ENCODE measurements at places on chromosomes 13 and 19.

- DNase-seq: no peak
These were observed 27.8 kb downstream of the ERCC5 start for GRCh38 chr13:102873653-102874052.

GRCh38 chr19:58380662-58381459, at the start of gene ZNF837:
Gene ZNF837 (minus strand): TSS chr19:58381030. CDS start chr19:58369332, 11,698 bp downstream.
- DNase-seq: peak; percentile 94

- no peak for DNase-seq
These were observed 5.0 kb upstream of the DNAAF3 start for GRCh38 chr19:55171440-55171839.

GRCh38 chr19:30784850-30785457, 412.8 kb downstream of the ZNF536 start:
- peak; percentile 50 for DNase-seq

DNA sequence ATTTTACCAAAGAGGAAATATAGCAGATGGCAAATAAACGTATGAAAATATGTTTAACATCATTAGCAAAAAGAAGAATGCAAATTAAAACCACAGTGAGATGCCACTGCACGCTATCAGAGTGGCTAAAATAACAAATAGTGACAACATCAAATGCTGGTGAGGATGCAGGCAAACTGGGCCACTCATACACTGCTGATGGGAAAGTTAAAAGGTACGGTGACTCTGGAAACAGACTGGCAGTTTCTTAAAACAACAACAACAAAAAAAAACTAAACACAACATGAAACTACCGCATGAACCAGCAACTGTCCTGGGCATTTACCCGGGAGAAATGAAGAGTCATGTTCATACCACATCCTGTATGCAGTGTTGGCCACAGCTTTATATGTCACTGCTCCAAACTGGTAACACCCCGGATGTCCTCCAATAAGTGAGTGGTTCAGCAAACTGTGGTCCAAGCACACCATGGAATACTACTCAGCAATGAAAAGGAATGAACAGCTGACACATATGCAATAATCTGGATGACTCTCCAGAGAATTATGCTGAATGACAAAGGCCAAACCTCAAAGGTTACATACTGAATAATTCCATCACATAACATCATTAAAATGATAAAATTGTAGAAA, 22.3 kb downstream of the EPS15L1 start:
- DNase-seq: no peak

GRCh38 chr19:1663852-1664251, 11.4 kb upstream of the TCF3 start:
- DNase-seq: no peak

- no peak for DNase-seq
These were observed 5.9 kb downstream of the CACNG7 start for GRCh38 chr19:53915000-53915399.

DNA sequence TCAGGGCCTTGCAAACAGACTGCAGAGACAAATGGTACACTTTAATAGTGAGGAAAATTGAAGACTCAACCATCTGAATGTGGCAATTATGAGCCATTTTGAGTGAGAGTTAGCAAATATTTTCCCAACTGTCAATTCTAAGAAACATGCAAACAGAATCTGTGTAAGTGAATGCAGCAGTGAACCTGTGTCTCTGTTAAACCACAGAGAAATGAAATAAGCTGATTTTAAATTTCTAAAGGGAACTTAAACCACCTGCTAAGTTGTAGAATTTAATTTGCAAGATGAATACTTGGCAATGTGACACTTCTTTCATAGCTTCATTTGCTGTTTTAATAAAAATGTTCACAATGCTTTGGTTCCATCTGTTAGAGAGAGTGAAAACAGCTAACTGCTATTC, 42.0 kb upstream of the TDRD3 start:
- no peak for DNase-seq

- no peak for DNase-seq
These were observed 7.7 kb downstream of the ATP4B start for GRCh38 chr13:113650275-113650674.

DNA sequence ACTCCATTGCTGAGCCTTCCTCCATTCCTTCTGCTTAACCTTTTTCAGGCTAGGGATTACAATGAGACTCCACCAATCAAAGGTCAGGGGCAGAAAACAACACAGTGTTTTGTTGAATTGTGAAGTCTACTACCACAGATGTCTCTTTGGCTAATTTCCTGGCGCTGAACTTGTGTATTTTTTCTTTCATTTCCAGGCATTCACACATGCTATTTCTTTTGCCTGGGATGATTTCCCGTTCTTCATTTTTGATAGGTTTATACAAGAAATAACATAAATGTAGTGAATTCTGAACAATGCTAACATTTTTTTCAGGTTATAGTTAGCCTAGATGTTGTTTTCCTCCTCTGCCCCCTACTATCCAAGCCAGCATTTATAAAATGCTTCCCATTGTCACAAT, 64.3 kb downstream of the OLFM4 start:
- no peak for DNase-seq

GRCh38 chr13:77719128-77719527, 21.6 kb downstream of the SLAIN1 start:
- no peak for DNase-seq

DNA sequence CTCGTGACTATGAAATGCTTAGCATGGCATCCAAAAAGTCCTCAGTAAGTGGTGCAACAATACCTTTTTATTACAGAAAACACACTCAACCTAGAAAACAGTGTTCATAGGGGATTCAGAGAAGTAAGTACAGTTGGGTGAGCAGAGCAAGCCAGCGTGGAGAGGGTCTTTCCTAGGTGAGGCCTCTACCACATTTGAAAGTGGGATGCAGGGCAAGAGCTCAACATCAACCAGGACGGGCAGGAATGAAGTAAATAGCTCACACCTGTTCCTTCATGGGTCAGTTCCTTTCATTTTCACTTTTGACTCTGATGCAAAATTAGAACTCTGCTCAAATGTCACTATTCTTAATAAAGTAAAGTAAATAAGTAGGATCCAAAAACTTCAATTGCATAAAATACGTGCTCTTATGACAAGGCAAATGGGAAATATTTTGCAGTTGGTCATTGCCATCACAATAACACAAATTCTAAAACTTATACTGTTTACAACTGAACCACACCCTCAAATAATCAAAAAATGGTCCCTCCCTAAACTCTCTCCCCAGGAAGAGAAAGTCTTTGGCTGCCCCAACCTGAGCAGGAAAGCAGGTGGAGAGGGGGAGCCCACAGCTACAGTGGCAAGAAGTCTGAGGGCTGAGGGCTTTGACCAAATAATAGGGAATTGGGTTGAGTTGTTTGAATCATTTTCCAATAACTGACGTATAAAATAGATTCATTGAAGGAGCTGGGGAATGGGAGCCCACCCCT, 20.2 kb downstream of the CHAMP1 start:
- DNase-seq: no peak

GRCh38 chr13:100434010-100434763, 154.4 kb downstream of the GGACT start:
- DNase-seq: no peak

DNA sequence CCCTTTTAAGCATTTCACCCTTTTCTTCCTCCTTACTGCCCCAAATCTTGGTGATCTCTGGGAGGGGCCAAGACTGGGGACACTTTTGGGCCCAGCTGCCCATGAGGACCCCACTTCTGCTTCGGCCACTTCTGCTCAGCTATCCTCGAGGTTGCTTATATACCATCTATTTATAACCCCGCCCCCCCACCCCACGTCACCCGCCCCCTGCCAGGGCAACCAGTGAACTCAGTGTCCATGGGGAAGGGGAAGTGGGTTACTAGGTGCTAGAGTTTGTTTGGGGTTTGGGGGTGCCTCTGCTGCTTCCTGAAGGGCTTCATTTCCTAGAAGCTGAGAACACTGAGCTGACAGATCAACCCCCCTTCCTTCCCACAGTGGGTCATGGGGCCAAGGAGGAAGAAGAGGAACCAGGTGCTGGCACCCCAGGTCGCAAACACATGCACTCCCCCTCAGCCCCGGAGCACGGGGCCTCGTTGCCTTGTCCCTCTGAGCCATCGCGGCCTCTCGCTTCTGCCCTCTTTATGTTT, 6.1 kb upstream of the ADGRE5 start:
- no peak for DNase-seq

- no peak for DNase-seq
These were observed 63.7 kb upstream of the TPM4 start for GRCh38 chr19:16012552-16012951.

DNA sequence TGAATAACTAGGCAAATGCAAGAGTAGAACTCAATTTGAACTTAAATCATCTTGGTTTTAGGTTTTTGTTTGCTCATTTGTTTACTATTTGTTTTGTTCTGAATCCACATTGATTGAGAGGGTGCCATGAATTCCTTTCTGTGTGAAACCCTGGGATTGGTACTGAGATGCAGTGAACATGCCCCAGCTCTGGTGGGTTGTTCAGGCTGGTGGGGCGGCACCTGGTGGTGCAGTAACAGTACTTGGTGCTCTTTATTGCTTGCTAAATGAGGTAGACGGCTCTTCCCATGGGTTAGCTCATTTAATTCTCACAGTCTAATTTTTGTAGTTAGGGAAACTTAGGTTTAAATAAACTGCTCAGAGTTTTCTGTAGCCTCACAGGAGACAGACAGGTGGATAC, 48.4 kb downstream of the WASF3 start:
- DNase-seq: no peak

DNA sequence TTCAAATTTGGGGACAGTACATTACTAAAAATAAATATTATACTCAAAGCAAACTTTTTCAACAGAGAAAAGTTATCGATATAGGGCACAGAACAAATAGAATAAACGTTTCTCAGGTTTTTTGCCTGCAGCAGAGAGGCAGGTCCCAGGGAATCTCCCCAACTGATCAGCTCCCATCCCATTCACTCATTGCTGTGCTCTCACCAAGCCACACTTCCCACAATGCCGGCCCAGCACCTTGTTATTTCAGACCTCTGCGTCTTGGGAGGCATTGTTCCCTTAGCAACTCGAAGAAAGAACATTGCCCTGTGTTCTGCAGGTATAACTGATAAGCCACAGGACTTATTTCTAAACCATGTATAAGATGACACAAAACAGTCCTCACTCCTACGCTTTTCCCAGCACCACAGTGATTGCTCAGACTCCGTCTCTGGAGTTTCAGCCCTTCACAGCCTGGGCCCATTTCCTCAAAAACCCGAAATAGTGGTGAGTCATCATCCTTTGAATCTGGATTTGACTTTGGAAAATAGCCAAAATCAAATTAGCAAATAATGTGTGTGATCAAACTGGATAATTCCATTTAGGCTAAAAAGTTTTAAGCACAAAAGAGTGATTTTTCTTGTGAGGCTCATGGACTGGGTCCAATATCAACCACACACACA, 100.4 kb downstream of the DCLK1 start:
- DNase-seq: no peak

DNA sequence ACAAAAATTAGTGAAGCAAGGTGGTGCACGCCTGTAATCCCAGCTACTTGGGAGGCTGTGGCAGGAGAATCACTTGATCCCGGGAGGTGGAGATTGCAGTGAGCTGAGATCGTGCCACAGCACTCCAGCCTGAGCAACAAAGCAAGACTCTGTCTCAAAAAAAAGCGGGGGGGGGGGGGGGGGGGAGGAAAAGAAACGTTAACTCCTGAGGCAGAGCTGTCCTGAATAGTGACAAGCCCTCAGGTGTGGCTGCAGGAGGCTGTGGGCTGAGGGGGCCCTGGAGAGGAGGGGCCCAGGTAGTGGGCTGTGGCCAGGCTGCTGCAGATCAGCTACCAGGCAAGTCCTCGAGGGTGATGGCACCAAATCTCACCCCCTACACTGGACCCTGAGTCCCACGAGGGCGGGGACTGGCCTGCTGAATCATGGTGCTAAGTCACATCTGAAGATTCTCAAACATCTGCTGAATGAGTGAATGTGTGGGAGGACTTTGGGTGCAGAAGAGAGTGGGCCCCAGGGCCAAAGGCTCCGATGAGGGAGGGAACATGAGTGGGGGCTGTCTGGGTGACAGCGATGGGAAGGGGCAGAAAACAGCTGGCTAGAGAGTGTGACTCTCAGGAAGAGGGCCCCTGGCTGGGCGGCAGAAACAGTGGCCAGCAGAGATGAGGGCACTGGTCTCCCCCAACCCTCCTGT, 24.6 kb upstream of the ATP1A3 start:
- DNase-seq: no peak

DNA sequence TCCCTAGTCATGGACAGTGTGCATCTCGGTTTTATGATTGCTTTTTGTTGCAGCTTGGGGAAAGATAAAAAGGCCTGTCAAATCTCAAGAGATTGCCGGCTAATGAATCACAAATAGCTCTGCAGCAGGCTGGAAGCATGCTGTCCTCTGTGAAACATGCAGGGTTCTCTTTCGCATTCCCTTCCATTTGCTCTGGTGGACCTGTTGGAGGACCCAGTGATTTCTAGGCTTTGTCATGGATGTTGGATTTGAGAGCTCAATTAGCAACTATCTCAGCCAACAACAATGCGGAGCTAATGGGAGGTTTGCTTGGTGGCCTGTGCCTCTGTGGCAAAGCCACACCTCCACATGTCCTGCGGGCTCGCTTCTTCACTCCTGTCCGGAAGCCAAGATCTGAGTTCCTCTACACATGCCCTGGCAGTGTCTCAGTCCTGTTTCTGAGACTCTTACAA, 418.1 kb upstream of the ARGLU1 start:
- DNase-seq: no peak

All from GM12891 (cell line).